ELR (cell line): ENCODE measurements at places on chromosomes 12 and 14.

DNA sequence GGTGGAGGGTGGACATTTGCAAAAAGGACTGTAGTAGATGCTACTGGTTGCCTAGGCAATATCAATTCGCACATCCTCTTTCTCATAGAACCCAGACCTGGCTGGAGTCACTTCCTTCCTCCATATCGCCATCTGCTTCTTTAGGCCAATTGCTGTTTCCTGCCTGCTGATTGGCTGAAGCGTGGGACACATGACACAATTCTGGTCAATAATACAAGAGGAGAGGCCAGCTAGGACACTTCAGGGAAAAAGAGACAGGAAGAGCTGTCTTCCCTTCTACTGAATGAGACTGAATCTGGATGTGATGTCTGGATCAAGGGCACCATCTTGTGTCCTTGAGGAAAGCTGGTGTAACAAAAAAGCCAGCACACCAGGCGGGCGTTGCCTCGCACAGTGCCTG lies 53.8 kb downstream of the TRPV4 start:
- peak; percentile 30 for DNase-seq

- no peak for DNase-seq
Observed at GRCh38 chr14:95208598-95208997, 51.3 kb upstream of the DICER1 start.

DNA sequence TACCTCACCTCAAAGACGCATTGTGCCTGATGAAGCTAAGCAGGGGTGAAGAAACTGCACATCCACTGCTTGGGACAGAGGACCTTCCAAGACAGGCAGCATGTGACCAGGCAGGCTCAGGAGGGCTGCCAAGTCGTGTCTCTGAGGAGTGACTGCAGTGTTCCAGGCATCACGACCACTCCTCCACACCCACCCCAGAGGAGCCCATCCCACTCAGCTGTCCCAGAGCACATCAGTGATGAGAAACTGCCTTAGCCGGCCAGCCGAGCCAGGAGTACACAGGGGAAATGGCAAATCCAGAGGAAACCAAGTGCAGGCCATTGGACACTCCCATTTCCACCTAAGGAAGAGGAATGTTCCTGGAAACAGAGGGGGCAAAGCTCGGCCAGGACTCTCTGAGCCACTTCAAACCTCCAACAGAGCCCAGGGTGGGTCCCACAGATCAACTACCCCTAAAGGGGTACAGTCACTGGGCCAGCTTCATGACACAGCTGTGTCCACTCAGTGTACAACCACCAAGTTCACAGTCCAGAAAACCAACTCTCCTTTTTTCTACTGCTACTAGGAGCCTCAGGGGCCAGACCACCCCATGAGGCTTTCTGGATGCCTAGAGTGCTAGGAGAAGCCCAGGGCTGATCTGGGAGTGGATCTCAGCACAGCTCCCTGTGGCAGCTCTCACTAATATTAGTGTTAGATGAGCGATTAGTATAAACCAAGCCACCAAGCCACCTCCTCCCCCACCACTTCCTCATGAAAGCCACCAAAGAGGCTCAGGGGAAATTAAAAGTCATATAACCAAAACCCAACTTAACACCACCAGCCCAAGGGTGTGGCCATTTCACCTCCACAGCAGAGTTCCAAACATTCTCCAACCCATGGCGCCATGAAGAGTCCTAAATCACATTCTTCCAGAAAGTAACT lies 15.4 kb downstream of the PXN start:
- no peak for DNase-seq

- DNase-seq = peak; percentile 49
Observed at GRCh38 chr12:91984556-91984955, 161.1 kb downstream of the BTG1 start.

GRCh38 chr12:34398706-34399630 lies 376.7 kb downstream of the ALG10 start:
- DNase-seq = no peak

DNA sequence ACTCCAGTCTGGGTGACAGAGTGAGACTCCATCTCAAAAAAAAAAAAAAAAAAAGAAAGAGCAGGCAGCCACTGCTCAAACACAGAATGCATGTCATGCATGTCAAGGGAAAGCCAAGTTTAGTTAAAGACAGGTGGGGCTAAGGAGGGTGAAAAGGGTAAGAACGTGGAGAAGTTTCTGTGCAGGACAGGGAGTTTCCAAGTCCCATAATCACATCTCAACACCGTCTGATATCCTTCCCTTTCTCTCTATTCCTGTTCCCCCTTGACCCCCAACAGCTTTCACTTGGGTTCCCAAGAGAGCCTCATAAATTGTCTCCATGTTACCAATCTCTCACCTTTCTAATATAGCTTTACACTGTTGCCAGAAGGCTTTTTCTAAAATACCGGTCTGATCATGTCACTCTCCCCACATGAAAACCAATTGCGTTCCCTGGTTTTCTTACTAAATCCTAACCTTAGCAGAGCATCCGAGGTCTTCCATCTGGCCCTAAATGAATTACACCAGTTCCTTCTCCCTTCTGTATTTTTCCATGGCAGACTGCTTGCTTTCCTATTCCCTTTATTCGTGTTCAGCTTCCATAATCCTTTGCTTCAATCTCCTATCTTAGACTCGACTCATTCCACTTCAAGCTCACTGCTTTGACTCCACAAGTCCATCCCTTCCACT lies 37.0 kb downstream of the LIMA1 start:
- peak; percentile 28 for DNase-seq

GRCh38 chr12:96210376-96211055 lies 16.3 kb downstream of the ELK3 start:
- no peak for DNase-seq

DNA sequence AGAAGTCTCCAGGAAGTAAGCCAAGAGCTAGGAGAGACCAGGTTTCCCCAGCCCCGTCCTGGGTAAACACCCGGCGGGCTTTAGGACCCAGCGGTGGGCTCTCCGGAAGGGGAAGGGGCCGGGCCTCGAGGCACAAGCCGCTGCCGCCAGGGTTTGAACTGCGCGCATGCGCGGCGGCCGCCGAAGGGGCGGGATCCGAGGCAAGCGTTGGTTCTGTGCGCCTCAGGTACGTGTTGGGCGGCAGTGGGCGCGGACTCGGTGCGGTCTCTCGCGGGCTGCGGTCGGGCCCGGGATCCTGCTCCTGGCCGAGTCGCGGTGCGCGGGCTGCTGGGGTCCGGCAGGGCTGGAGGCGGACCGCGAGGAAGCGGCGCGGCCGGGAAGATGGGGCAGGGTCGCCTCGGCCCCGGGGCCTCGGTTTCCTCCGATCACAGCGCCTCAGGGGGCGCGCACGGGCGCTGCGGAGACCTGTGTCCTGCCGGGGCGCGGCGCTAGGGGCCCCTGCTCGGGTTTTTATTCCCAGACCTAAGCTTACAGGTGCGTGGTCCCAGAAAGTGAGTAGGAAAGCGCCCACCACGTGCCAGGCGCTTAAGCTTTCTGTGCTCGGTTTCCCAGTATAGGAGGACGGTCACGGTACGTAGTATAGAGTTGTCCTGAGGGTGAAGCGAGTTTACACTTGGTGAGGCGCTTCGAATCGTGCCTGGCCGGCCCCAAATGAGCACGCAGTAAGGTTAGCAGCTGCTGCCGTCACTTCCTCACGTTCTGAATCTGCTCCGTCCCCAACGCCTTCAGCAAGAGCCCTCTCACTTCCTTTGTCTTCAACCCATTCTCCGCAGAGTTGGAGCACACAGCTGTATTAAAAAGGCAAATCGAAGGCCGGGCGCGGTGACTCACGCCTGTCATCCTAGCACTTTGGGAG lies at the start of gene TDP1:
Gene TDP1 (plus strand): TSS at position 183 of the 916 bp plus-strand sequence. CDS start 7,188 bp downstream, outside the sequence.
- peak; percentile 97 for DNase-seq

GRCh38 chr12:29739279-29739991 lies 44.3 kb downstream of the TMTC1 start:
- DNase-seq = no peak

- DNase-seq = no peak
Observed at GRCh38 chr12:62653740-62654139, 187.1 kb downstream of the MON2 start.

DNA sequence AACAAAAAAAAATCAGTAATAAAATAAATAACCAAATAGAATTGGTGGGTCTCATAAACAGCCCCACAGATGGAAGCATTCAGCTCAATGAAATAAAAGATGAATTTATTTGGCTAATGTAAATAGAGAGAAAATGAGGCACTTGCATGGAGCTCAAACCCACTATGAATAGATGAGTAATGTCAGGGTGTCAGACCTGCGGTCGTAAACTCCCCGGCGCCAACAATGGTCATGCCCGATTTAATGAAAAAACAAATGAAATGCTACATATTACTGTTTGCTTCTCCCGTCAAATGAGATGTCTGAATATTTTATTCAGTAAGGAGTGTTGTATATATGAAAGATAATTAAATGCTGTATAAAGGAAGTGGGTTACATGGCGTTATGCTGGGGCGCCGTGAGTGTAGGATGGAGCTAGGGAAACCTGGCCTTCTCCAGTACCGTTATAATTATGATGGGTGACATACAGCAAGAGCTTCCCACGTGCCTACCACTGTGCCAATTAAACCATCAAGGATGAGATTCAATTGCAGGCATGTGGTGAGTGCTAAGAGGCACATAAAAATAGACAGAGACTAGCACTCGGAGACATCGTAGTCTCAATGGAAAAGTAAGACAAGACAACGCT lies 648.1 kb downstream of the BCL11B start:
- no peak for DNase-seq

- peak; percentile 92 for DNase-seq
Observed at GRCh38 chr12:15789220-15790171, at the start of gene EPS8. Gene EPS8 (minus strand): TSS chr12:15789388. CDS start chr12:15682951, 106,437 bp downstream.

DNA sequence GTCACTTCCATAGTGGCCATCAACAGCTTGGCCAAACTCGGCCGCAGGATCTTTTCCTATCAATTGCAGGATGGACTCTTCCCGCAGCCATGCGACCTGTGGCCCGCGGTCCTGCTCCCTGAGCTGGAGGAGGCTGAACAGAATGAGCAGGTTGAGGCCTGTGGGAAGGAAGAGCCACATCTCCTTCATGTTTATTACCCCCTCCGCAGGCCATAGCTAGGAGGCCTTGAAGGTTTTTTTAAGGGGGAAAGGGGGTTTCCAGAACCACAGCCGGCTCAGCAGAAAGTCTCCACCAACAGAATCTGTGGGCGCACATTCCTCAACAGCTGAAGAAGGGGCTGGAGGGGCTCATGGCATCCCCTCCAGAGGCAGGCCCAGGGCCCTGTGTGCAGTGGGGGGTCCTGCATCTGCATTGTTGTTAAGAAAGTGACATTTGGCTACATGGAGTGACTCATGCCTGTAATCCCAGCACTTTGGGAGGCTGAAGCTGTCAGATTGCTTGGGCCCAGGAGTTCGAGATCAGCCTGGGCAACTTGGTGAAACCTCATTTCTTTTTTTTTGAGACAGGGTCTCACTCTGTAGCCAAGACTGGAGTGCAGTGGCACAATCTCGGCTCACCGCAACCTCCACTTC lies 25.2 kb upstream of the PPP1R13B start:
- DNase-seq = no peak

- DNase-seq = no peak
Observed at GRCh38 chr14:31960039-31960438, 117.1 kb upstream of the ARHGAP5 start.

DNA sequence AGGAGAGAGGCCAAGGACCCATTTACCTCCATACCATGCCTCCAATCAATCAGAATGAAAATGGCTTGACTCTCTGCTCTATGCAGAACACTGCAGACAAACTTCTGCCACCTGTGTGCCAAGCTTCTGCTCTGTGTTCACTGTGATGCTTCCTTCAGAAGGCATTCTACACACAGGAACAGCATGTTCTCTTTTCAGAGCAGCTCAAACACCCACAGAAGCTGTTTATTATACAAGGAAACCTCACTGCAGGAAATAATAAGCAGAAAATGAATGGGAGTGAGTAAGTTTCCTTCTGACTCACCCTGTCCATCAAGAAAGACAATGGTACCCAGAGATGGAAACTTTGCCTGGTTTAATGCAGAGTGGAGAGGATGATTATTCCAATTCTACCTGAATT lies 2.4 kb upstream of the ESR2 start:
- peak; percentile 44 for DNase-seq
